ENCODE measurements at places on chromosomes 4 and X.

GRCh38 chrX:34509394-34509793 is 147.7 kb downstream of the TMEM47 start:
- DNase-seq: no peak

GRCh38 chrX:105098201-105098600 is 122.3 kb downstream of the TEX13A start:
- DNase-seq: no peak

- DNase-seq: no peak
Measured at GRCh38 chr4:114435116-114435515, 163.5 kb upstream of the UGT8 start.

DNA sequence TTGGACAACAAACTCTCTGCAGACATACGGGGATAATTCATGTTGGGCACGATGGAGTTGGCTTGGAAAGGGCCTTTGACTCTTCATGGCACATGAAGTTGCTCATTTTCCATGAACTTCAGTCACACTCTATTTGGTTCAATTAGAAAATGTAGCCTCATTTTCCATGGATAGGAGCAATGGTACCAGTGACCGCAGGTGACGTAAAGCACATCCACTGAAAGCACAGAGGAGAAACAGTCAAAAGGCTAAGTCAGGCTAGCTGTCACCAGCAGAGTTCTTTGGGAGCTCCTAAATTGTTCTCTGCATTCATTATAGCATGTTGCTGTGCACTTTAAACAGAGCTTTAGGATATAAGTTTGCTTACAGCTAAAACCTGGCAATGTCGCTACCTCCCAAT is 39.9 kb upstream of the MAP3K15 start:
- DNase-seq: no peak

DNA sequence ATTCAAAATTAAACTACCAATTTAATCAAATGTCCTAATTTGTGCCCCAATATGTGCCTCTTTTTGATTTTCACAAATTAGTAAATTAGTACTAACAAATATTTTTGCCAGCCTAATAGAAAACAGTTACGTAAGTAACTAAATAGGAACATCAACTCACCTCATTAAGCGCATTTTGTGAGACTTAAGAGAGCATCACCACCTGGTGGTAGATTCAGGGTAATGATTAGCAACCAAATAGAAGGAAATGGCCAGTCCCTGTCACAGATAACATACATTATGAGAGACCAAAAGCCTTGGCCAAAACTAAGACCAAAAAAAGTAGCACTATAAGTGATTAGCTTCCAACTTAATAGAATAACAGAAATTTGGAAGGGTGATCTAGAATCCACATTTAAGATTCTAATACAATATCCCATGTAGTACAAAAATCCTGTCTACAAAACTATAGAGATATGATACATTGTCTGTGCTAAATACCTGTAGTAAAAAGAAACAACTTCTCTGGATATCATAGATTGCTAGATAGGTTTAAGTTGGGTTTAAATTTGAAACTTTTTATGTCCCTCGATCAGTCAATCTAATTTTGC is 46.7 kb downstream of the C4orf46 start:
- no peak for DNase-seq

DNA sequence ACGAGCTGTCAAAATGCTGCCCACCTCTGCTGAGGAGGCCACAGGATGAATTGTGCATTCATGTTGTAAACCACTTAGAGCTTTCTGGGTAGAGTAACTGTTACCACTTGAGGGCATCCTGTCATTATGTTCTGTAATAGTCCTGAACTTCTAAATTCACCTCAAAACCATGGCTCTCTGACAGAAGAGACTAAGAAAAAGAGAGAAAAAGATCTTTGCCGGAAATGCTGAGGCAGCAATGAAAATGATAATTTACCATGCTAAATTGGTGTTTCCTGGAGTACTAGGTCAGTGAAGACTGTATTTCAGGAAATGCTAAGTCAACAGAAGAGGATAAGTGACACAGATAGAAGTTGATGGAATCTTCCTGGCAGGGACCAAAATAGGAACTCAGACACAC is 942.3 kb upstream of the SLIT2 start:
- no peak for DNase-seq

DNA sequence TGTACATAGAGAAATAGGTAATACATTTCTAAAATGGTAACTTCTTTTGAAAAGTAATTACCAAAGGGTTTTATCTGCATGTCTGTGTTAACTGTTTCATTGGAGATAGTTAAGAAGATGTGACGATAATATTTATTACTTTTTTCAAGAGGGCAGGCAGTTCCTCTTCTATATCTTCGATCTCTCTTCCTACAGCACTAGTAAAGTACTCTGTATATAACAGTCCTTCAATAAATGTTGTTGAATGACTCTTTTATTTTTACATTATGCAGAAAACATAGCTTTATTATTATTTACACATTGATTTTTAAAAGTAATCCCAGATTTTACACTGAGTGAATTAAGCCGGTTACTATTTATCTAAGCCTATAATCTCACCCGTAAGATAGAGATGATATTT is 51.8 kb downstream of the TMPRSS11E start:
- DNase-seq: no peak

- DNase-seq: no peak
Measured at GRCh38 chrX:154437971-154438893, 1.3 kb downstream of the GDI1 start.

- no peak for DNase-seq
Measured at GRCh38 chrX:67648361-67648760, 104.5 kb downstream of the AR start.

DNA sequence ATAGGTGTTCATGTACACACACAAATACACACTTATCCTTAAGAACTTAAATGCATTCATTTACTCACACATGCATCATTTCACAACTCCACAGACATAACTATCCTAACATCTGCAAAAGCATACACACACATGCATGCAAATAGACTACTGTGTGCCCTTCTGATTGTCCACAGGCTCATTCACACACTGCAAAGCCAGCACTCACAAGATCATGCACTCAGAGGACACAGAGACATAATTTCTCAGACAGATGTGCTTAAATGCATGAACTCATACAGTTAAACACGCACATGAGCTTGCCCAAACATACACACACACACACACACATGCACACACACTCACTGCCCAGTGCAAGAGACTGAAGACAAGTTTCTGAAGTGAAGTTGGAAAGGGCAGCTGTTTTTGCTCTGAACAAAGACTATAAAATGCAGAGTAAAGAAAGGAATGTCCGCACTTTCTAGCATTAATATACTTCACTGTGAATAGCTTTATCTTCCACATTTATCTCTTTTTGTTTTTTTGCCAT is 1018.0 kb upstream of the HS3ST1 start:
- DNase-seq: no peak

- DNase-seq: no peak
Measured at GRCh38 chr4:26372076-26372475, 51.3 kb downstream of the RBPJ start.

DNA sequence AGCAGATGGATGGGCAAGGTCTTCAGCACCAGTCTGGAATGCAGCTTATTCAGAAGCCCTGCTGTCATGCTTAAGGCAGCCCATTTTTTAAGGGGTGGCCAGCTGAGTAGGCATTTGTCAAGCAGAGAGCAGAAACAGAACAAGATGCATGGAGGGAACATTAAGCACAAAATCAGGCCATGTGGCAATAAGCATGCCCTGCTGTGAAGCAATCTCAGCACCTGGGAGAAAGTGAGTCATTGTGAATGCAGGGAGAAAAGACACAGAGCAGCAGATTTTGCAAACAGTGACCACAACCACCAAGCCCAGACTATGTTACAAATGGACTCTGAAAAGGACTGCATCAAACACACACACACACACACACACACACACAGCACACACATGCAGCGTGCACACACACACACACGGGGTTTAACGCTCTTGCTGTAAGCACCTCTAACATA is 94.1 kb upstream of the GALNT7 start:
- no peak for DNase-seq

GRCh38 chrX:106144755-106145639 is 23.1 kb upstream of the PWWP3B start:
- peak; percentile 50 for DNase-seq

DNA sequence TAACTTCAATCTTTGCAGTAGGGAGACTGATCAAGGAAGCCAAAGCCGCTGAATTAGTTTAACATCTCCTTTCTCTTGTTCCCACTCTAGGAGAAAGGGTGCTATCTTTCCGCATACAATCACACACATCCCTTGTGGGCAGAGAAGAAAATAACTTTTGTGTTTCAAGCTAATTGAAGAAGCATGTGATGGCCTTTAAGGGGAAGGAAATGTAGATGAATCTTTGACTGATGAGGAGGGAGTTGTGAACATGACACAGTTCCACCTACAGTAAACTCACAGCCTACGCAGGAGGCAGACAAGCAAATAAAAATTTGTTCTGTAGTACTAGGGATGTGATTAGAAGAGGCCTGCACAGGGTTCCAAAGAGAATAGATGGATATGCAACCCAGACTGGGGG is 14.7 kb upstream of the SPATA4 start:
- no peak for DNase-seq

DNA sequence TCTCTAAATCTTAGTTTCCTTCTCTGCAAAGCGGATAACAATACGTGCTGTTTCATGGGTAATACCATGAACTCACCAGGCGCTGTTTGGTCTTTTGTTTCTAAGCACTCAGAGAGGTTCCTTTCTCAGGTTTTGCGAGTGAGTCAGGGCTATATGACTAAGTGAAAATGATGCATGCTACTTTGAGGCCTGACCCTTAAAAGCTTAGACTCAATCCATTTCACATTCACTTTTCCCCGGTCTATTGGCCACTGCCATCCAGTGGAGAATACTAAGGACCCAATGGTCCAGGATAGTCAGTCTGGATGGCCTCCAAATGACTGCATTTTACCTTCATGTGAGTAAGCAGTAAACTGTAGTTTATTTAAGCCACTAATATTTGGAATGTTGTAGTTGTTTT is 400.8 kb upstream of the SLIT2 start:
- DNase-seq: no peak

DNA sequence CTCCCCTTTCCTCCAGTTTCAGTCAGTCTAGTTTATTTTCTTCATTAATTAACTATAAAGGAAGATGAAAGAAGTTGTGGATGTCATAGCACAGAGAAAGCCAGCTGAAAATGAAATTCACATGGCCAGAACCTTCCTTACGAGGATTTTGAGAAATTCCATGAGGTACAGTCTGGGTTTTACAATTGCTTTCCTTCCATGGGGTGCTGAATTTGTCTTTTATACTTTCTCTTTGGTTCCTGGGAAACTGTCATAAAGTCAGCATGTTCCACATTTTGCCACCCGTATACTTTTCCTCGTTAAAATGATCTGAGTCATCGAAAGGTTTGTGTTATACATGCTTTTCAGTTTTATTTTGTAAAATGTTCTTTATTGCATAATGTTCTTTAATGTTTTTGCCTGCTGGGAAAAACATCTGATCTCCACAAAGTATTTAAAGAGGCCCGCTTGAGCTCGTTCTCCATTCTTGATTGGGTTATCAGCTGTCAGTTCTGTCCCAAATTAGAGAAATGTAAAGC is 78.1 kb upstream of the CLDN34 start:
- no peak for DNase-seq
